ENCODE measurements at places on chromosomes 6 and 20.

DNA sequence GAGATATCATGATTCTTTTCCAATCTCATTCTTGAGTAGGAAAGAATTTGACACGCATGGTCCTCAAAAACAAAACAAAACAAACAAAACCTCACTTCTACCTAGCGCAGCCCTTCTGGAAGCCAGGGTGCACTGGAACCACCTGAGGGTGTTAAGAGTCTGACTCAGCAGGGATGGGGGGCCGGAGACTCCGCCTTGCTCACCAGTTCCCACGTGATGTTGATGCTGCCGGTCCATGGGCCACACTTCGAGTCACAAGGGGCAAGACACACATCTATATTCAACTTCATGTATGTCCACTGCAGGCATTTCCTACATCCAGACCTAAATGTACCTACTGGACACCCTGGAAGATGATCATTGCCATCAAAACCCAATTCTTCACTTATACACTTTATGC, 30.4 kb downstream of the BFSP1 start:
- no peak for DNase-seq

GRCh38 chr6:85920782-85921181, 278.1 kb upstream of the SYNCRIP start:
- no peak for DNase-seq

- DNase-seq = no peak
These were observed 271.7 kb upstream of the CHD6 start for GRCh38 chr20:41889844-41890224.

DNA sequence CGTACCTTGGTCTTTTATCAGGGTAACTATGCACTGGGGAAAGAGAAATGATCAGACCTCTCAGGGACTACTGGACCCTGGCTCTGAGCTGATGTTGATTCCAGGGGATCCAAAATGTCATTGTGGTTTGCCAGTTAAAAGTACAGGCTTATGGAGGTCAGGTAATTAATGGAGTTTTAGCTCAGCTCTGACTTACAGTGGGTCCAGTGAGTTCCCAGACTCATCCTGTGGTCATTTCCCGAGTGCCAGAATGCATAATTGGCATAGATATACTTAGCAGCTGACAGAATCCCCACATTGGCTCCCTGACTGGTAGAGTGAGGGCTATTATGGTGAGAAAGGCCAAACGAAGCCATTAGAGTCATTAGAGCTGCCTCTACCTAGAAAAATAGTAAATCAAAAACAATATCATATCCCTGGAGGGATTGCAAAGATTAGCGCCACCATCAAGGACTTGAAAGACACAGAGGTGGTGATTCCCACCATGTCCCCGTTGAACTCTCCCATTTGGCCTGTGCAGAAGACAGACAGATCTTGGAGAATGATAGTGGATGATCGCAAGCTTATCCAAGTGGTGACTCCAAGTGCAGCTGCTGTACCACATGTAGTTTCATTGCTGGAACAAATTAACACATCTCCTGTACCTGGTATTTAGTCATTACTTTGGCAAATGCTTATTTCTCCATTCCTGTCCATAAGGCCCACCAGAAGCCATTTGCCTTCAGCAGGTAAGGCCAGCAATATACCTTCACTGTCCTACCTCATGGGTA, 152.4 kb downstream of the THBS2 start:
- DNase-seq = no peak

- DNase-seq = no peak
These were observed 79.1 kb downstream of the OGFRL1 start for GRCh38 chr6:71367756-71368155.

All from CD4-positive, alpha-beta T cell (primary cell).